Psoas muscle (tissue), 8 donors: ENCODE measurements at places on chromosomes 4 and X. TPM values are rescaled to one million over a fixed set of nuclear protein-coding genes. Genes with fewer than 3 reads are reported as not detected.

DNA sequence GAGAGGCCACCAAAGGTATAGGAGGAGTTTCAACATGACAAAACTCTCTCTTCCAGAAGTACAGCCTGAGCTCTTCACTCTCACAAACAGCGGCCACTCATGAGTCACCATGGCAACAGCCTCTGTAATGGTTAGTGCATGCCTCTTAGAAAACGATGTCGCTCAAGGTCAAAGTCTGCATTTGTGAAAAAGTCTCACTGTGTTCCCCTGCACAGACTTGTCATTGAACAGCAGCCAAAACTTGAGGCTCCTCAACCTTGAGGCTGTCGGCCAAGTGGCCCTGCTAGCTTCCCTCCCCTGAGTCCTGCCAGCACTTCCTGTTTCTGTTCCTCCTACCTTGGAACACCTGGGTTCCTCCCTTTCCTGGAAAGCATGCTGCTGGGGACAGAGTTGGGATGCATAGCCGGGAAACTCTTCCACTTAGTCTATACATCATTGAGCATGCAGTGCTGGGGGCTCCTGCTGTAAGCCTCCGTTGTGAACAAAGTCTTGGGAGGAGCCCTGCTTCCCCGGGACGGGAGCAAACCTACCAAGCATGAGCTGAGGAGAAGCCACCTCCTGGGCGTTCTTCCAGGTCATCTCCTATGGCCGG, 66.6 kb downstream of the ING2 start:
- no peak for DNase-seq

The PPM1K gene
- total RNA-seq: 3.3 TPM

The NAP1L3 gene
- 0.23 TPM for total RNA-seq

The ASB9 gene
- 0.71 TPM for total RNA-seq

DNA sequence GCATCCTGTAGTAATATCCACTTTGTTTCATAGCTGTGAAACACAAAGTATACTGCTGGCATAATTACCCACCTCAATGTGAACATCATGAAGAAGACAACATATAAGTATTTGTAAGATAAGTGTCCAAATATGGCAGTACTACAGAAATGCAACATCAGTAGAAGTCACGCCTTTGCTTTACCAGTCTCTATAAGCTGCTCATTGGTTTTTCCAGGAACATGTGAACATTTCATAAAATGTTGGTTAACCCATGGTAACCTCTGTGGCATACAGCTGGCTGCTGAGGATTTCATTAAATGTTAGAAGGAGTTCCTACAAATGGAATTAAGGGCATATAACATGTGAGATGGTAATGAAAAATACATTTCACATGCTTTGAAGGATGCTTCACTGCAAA, 77.6 kb downstream of the PPP3CA start:
- DNase-seq: no peak

The OTC gene
- 0.14 TPM for total RNA-seq

The MAGED4B gene
- total RNA-seq: 0.59 TPM
